Mesenteric fat pad (tissue), 1 donor: ENCODE measurements at places on chromosomes 1 and 21. TPM values are rescaled to one million over a fixed set of nuclear protein-coding genes. Genes with fewer than 3 reads are reported as not detected.

GRCh38 chr1:212650228-212650627, 41.7 kb downstream of the ATF3 start:
- DNase-seq: no peak

- no peak for DNase-seq
Measured at GRCh38 chr1:99858286-99858685, 8.1 kb downstream of the AGL start.

GRCh38 chr21:23853796-23854379, 1753.4 kb downstream of the MRPL39 start:
- DNase-seq: no peak

DNA sequence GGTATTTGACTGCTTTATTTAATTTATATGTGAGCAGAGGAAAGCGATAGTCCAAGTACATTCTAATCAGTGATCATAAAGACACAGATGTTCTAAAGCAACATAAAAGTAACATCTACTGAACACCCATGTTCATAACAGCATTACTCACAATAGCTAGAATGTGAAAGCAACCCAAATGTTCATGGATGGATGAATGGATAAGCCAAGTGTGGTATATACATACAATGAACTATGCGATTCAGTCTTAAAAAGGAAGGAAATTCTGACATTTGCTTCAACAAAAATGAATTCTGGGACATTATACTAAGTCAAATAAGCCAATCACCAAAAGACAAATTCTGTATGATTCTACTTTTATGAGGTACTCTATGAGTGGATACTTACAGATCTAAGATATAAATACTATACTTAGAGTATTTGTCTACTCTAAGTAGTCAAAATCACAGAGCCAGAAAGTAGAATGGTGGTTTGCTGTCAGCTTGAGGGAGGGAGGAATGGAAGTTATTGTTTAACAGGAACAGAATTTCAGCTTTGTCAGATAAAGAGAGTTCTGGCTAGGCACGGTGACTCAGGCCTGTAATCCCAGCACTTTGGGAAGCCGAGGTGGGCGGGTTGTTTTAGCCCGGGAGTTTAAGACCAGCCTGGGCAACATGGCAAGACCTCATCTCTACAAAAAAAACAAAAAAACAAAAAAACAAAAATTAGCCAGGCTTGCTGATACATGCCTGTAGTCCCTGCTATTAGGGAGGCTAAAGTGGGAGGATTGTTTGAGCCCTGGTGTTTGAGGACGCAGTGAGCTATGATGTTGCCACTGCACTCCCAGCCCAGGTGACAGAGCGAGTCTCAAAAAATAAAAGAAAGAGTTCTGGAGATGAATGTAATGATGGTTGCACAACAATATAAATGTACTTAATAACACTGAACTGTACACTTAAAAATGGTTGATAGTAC, 79.7 kb upstream of the ARHGAP29 start:
- no peak for DNase-seq

KCNJ9 gene
- not detected for total RNA-seq

C1orf115 gene
- 28.5 TPM for total RNA-seq

ADORA3 gene
- total RNA-seq: 17.2 TPM

AKR7A3 gene
- 1.0 TPM for total RNA-seq
